Dermis blood vessel endothelial cell (primary cell): ENCODE measurements at places on chromosomes 2 and 18. TPM values are rescaled to one million over a fixed set of nuclear protein-coding genes. Genes with fewer than 3 reads are reported as not detected.

CD8B2 gene
- not detected in 2 replicates for total RNA-seq

FAM110C gene
- 0.28 and 0.51 TPM in 2 replicates for total RNA-seq

C2orf80 gene
- total RNA-seq, result not detected in 2 replicates

CCL20 gene
- total RNA-seq, result 0.65 and 1.0 TPM in 2 replicates

CDK15 gene
- not detected in 2 replicates for total RNA-seq

SMYD5 gene
- 22.6 and 26.5 TPM in 2 replicates for total RNA-seq

CCBE1 gene
- total RNA-seq, result 0.14 and 0.68 TPM in 2 replicates
